Mesothelial cell of epicardium (in vitro differentiated cells): ENCODE measurements at places on chromosomes 1 and 21. TPM values are rescaled to one million over a fixed set of nuclear protein-coding genes. Genes with fewer than 3 reads are reported as not detected.

The TAL1 gene
- 0.09 to 0.24 TPM in 2 of 3 replicates, not detected in the other for total RNA-seq

The FMO2 gene
- total RNA-seq, result not detected in 3 replicates

The COL11A1 gene
- total RNA-seq, result 126 to 141 TPM (median 133 TPM) in 3 replicates

The DPYD gene
- total RNA-seq, result 11.5 to 15.3 TPM (median 13.3 TPM) in 3 replicates

- no peak overlapping the region for H3K27ac ChIP-seq
- no peaks in the 10 kb centered on the region for H3K27me3 ChIP-seq
- no peak for DNase-seq
These were observed 8.8 kb downstream of the ASAP3 start for GRCh38 chr1:23475134-23475628.

GRCh38 chr1:154502066-154502743, at the start of the genes SHE and TDRD10:
SHE (minus strand) TSS chr1:154502412; CDS start chr1:154502026, 386 bp downstream.
TDRD10 (plus strand) TSS chr1:154502219; CDS start chr1:154506904, 4,685 bp downstream.
- no peaks in the 10 kb centered on the region for H3K36me3 ChIP-seq
- no peak within 1 kb of the TSS for H3K27ac ChIP-seq
- H3K4me3 ChIP-seq, result peak within 1 kb of the TSS; percentile 49
- H3K27me3 ChIP-seq, result peaks cover 82% of the 10 kb centered on the region

DNA sequence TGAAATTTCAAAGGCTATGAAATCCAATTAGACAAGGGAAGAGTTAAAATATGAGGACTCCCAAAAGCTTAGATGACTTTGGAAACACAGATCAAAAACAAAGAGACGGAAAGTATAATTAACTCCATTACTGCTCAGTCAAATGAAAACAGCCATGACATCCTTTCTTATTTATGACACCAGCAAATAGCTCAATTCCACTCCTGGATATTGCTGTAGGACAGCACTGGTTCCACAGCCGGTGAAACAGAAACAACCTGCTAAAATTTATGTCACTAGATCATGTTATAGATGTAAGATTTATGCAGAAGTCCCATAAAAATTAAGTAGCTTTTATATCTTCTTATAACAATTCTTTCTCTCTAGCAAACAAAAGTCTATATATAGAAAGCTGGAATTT, 65.6 kb upstream of the RRP15 start:
- H3K36me3 ChIP-seq, result no peaks in the 10 kb centered on the region
- peaks cover 80% of the 10 kb centered on the region for H3K27me3 ChIP-seq
- no peak for DNase-seq
- no peak overlapping the region for H3K4me3 ChIP-seq

DNA sequence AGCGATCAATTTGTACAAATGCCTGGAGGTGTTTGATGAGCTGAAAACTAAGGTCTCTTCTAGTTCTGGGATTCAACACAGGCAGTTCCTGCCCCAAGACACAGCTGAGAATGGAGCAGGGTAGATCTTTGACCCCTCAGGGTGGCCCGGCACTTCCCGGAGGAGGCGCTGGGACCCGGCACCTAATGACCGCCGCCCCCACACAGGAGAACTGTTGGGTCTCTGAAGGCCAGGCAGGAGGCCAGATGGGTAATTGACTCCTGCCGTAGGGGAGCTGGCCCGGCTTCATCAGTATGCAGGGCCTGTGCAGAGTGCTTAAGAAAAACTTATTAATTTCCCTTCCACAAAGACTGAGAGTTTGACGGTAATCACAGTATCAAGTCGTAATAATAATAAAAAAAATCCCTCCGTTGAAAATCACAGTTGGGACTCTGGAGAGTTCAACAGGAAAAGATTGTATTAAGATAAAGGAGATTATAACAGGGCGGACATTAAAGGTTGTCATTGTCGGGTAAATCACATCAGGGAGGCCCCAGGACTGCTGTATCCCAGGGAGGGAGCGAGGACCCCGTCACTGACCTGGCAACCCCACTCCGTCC, 51.7 kb downstream of the UBIAD1 start:
- no peak overlapping the region for H3K4me3 ChIP-seq
- H3K27me3 ChIP-seq, result peaks cover 19% of the 10 kb centered on the region
- no peak for DNase-seq
- H3K36me3 ChIP-seq, result no peaks in the 10 kb centered on the region
- no peak overlapping the region for H3K27ac ChIP-seq

- peaks cover 30% of the 10 kb centered on the region for H3K27me3 ChIP-seq
- H3K4me3 ChIP-seq, result no peak overlapping the region
- no peak for DNase-seq
- no peaks in the 10 kb centered on the region for H3K36me3 ChIP-seq
- no peak overlapping the region for H3K27ac ChIP-seq
These were observed 63.9 kb downstream of the SDC3 start for GRCh38 chr1:30844631-30845030.

DNA sequence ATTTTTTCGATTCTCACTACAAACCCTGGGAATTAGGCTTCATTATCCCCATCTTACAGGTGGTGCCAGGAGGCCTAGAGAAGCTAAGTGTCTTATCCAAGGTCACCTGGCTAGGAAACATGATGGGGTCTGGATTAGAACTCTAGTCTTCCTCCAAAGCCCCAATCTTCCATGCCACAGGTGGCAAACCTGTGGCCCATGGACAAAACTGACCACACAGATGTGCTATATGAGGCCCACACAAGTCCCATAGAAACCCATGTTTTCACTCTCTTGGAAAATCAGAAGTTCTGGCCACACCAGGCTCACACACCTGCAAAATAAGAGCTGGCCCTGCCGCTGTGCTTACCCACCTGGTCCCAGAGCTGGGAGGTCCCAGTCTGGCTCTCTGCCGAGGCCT, 21.6 kb downstream of the VWA5B1 start:
- no peaks in the 10 kb centered on the region for H3K36me3 ChIP-seq
- no peak for DNase-seq
- H3K4me3 ChIP-seq, result no peak overlapping the region
- H3K4me1 ChIP-seq, result peaks cover 7% of the 10 kb centered on the region
- peaks cover 34% of the 10 kb centered on the region for H3K27me3 ChIP-seq
- no peak overlapping the region for H3K27ac ChIP-seq

GRCh38 chr1:19894218-19894617, 12.0 kb downstream of the OTUD3 start:
- no peaks in the 10 kb centered on the region for H3K27me3 ChIP-seq
- no peaks in the 10 kb centered on the region for H3K4me1 ChIP-seq
- no peak overlapping the region for H3K27ac ChIP-seq
- DNase-seq, result no peak

- H3K27ac ChIP-seq, result no peak overlapping the region
- no peaks in the 10 kb centered on the region for H3K4me1 ChIP-seq
- H3K4me3 ChIP-seq, result no peak overlapping the region
- peaks cover 32% of the 10 kb centered on the region for H3K36me3 ChIP-seq
- no peak for DNase-seq
- H3K27me3 ChIP-seq, result no peaks in the 10 kb centered on the region
These were observed 38.8 kb upstream of the EPHA8 start for GRCh38 chr1:22524481-22524880.

DNA sequence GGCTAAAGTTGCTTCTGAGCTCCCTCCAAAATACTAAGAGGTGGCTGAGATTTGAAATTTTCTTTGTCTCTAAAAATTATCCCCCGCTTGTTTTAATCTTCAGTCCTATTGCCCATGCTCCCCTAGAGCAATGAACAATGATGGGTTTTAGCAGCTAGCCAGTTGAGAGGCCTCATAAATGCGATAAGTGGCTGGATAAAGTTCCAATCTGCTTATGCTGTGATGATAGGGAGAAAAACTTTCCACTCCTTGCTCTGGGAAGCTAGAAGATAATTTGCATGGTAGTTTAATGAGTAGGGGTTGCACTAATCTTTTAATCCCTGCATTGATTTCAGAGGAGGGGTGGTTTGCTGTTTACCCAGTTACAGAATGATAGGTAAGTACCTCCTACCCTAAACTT, 9.6 kb upstream of the PRPF3 start:
- H3K27ac ChIP-seq, result no peak overlapping the region
- H3K4me3 ChIP-seq, result no peak overlapping the region
- H3K27me3 ChIP-seq, result no peaks in the 10 kb centered on the region
- H3K36me3 ChIP-seq, result peaks cover 14% of the 10 kb centered on the region
- DNase-seq, result no peak

DNA sequence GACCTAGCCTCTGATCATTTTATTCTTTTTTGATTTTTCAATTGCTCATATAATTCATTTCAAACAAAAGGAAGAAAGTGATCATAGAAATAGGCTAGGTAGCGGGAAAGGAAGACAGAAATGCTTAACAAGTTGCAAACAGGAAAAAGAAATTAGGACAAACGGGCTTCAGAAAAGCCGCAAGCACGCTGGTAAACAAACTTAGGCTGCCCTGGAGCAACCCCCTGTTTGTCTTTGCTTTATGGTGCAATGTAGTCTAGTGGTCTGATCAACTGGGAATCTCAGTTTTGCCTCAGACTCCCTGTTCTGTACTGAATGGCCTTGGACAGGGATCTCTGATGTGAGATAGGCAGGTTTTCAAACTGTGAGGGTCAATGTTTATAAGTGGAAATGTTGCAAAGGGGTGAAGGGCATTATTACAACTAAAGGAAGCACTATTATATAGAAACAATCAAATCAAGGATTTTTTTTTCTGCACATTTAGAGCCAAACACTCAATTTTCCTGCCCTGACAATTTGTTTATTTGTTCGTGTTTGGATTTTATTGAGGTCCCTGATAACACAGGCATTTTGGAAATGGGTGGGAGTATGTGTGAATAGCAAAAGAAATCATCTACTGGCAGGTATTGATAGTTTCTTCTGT, 146.8 kb upstream of the NRIP1 start:
- H3K4me3 ChIP-seq, result no peak overlapping the region
- no peaks in the 10 kb centered on the region for H3K27me3 ChIP-seq
- H3K27ac ChIP-seq, result no peak overlapping the region
- H3K4me1 ChIP-seq, result peaks cover 28% of the 10 kb centered on the region
- no peak for DNase-seq
- H3K36me3 ChIP-seq, result no peaks in the 10 kb centered on the region

DNA sequence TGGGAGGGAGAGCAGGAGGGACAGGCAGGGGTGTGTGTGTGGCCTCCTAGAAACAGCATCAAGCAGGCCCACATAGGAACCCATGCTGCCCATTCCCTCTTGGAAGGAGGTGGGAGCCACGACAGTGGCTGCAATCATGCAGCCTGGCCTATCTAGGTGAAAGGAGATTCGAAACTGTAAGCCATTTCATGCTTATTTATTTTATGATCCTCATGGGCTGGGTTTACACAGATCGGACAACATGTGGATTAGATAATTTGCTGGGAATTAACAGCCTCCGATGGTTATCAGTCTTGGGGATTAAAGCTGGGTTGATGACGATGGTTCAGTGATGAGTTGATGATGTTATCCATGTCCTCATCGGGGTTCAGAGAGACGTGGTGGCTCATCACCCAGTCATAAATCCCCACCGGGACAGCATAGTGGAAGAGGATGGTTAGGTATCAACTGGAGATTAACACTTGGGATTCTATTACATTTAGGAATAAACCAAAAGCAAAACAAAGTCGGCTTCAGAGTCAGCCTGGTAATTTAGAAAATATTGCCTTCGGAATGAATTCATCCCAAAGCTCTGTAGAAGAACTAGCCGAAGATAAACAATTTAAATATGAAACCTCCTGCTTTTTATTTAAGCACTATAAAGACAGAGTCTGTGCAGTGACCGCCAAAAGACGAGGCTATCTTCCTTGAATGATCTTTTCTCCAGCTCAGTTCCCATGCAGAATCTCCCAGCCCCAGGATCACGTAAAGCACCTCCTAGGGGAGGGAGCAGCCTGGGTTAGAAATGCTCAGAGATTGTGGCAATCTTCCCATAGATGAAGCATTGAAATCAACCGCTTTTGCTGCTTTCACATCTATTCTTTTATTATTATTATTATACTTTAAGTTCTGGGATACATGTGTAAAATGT, 252.8 kb downstream of the FOXD2 start:
- peak overlapping the region; percentile 40 for H3K27ac ChIP-seq
- no peaks in the 10 kb centered on the region for H3K36me3 ChIP-seq
- DNase-seq, result no peak
- peaks cover 40% of the 10 kb centered on the region for H3K4me1 ChIP-seq
